Foreskin fibroblast (primary cell): ENCODE measurements at places on chromosomes 5 and 9.
A peak's percentile ranks its signal among the peaks of the same experiment; 100 is the strongest.

- peak; percentile 45 for DNase-seq
Measured at GRCh38 chr5:138626333-138626944, 51.2 kb upstream of the HSPA9 start.

GRCh38 chr9:89781838-89782540, 177.2 kb downstream of the GADD45G start:
- DNase-seq = no peak

GRCh38 chr5:96081276-96081858, 119.7 kb upstream of the ELL2 start:
- no peak for DNase-seq

GRCh38 chr5:1204693-1205242, 3.4 kb downstream of the SLC6A19 start:
- peak; percentile 21 for DNase-seq

DNA sequence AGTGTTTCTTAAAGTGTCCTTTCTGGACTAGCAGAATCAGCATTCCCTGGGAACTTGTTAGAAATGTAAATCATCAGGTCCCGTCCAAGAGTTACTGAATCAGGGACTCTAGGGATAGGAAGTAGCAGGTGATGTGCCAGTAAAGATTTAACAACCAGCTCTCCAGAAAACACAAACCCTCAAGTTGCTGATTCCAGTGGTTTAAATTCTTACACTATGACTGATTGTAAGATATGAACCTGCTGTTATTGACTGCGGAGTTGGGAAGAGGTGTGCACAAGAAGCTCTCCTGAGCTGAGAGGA, 39.1 kb upstream of the BASP1 start:
- no peak for DNase-seq

DNA sequence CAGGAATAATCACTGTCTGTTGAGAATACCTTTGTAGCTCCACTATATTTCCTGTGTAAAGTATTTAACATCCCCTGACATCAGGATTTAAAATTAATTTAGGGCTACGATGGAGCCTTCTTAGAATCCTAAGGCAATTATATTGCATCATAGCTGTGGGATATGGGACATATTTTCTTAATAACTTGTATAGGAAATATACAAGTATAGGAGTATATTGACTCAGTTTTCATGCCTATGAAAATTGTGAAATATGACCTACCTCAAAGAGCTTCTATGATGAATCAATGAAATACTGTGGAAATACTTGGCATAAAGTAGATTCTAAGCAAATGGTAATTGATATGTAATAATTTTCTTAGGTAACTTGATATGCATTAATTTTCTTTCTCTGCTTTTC, 221.0 kb upstream of the KLF4 start:
- peak; percentile 66 for DNase-seq

DNA sequence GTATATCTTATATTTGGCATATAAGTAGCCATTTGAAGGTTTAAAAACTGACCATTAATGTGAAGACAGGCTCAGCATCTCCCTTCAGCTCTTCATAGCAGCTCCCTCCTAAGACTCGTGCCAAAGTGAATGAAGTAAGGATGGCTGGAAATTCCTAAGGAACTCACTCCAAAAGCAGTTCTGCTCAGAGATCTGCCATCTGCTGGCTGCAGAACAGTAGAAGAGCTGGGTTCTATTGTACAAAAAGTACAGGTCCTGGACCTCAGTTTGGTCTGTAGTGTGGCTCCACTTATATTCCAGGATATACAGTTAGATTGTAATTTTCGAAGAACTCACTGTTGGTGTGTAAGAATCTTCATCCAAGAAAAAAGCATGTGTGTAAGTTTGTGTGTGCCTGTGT, 104.9 kb upstream of the RUSC2 start:
- peak; percentile 83 for DNase-seq

GRCh38 chr9:20624201-20625002, 2.1 kb upstream of the MLLT3 start:
- peak; percentile 88 for DNase-seq

GRCh38 chr5:7565559-7565958, 169.6 kb downstream of the ADCY2 start:
- DNase-seq = no peak

DNA sequence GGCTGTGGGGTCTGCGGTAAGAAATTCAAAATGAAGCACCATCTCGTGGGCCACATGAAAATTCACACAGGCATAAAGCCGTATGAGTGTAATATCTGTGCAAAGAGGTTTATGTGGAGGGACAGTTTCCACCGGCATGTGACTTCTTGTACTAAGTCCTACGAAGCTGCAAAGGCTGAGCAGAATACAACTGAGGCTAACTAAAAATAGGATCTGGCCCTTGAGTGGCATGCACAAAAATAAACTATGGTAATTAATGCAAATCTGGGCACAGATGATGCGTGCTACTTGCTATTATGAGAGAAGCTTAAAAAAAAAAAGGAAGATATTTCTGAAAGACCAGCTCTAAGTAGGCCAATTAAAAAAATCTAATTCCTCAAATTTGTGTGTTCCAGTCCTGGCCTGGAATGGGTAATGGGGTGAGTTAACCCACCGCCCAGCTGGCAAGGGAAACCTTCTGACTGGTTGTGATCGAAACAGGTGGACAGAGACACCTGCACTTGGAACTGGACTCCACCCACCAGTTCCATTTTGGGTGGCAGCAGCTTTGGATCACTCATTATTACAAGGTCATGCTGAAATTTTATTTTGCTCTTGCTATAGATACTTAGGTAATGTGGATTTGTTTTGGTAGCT, 26.6 kb upstream of the ZBTB34 start:
- no peak for DNase-seq

- no peak for DNase-seq
Measured at GRCh38 chr9:89723469-89724100, 118.8 kb downstream of the GADD45G start.

DNA sequence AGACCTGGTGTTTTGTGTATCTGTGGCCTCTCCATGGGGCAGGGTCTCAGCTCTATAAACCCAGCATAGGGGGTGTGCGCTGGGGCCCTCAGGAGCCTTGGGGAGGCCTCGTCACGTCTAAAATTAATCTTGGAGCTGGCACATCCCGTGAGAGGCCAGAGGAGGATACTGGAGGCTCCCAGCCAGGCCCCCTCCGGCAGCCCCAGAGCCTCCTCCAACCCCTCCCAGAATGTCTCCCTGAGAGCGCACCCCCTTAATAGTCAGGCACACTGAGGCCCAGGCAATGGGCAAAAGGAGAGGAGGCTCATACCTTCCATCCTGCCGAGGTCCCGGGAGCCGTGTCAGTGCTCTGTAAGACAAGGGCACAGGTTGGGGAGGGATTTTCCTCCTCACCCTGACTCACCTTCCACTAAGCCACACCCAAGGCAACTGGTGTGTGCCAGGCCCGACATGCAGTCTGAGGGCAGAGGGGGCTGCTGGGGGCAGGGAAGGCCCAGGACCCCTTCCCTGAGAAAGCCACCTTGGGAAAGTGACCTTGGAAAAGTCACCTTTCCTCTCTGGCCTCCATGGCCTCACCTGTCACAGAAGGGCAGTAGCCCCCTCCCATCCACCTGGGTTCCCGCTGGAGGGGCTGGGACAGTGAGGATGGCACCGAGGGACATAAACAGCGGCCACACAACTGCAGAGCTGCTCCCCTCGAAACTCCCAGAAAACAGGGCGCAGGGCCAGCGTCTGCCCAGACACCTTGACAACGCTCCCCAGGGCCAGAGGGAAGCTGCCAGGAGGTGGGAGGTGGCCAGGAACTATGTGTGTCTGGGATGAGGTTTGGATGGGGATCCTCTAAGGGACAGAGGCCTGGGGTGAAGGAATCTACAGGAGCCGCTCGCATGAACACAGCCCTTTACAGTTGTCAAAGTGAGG, 2.9 kb downstream of the AK1 start:
- DNase-seq = no peak

DNA sequence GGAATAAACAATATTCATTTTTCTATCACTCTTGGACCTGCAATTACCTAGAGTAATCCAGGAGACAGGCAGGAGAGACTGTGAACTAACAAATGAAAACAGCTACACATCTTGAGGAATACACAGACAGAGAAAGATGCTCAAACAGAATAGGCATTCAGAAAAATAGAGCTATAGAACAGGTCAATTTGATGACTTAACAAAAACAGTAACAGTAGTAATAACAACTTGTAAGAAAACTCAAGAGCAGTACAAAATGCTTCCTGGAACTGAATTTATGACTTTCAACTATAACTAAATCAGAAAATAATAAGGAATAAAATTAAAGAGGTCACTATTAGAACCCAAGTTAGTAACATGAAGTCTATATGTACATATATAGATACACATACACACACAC, 579.3 kb downstream of the TLR4 start:
- DNase-seq = no peak

- DNase-seq = no peak
Measured at GRCh38 chr9:38355517-38356120, 36.9 kb upstream of the ALDH1B1 start.

DNA sequence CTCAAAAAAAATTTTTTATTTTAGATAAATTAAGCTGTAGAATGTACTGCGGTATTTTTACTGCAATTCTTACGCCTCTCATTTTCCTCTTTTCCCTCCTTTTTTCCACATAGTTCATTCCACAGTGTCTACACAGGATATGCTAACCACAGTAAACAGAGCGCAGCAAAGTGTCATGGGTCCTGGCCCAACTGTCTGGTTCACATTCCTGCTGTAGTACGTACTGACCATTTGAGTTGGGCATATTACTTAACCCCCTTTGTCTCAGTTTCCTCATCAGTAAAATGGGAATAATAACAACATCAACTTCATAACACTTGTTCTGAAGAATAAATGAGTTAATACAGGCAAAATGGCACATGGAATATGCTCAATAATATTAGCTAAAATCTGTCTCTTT, 41.6 kb downstream of the SLC44A1 start:
- no peak for DNase-seq

- DNase-seq = peak; percentile 33
Measured at GRCh38 chr9:764105-764524, 77.4 kb upstream of the DMRT1 start.

DNA sequence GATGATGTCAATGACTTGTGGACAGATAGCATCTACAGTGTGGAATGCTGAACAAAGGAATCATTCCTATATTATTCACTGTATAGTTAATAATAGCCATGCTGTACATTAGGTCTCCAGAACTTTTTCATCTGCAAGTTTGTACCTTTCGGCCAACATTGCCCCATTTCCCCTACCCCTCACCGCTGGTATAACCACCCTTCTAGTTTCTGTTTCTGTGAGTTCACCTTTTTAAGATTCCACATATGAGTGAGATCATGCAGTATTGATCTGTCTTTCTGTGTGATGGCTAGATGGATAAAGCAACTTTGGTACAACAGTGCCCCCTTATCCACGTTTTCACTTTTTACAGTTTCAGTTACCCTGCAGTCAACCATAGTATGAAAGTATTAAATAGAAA, 18.8 kb upstream of the ALDH1B1 start:
- no peak for DNase-seq

DNA sequence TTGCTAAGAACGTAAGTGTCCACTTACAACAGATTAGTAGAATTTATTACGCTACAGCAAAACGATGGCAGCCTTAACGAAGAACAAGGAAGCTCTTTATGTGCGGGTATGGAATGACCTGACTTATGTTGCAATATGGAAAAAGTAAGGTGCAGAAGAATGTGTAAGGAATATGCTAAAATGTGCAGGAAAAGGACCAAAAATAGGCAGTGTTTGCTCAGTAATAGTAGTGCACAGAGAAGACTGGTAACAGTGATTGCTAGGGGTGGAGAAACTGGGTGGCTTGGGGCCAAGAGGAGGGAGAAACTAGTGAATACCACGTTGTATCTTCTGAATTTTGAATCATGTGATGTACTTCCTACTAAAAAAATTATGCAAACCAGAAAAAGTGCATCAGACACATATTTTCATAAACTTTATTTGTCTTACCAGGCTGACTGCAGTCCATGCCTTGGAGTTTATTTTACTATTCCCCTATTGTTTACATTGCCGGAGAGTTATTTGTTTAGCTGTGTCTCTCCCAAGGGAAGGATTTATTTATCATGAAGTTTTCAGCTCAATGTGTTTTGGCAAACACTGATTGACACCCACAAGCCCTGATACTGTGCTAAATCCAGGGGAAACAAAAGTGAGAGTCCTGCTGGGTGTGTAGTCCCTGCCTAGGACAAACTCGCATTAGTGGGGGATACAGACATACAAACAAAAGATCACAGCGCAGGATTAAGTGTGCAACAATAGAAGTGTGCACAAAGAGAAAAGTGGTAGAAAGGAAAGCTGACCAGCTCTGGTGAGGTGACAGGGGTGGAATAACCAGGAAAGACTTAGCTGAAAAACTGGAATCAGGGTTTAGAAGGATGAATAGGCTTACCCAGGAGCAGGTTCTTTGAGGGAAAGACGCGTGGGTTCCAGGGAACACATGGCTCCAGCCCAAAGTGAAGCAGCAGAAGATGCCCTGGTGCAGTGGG, 34.0 kb upstream of the ZNF484 start:
- no peak for DNase-seq

DNA sequence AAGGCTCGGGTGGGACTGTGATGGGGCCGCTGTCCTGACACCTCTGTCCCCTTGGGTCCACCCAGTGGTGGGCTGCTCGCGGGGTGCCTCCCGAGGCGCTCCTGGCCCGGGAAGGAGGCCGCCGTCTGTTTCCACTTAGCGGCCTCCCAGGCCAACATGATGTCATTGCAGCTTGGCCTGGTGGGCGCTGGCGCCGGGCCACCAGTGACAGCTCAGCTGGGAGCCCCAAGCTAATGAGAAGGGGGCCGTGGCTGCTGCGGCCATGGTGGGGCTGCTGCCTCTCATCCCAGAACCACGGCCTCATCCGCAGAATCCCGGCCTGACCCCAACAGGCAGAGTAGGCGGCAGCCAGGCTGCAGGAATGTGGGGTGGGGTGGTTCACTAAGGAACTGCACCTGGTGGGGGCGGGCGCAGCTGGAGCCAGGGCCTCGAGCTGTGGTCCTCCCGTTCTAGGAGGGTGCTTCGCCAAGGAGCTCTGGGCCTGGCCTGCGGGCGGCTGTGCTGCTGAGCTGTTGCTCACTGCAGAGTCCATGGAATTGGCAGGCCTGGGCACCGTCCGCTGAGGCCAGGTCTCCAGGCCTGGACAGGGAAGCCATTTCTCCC, 123.5 kb upstream of the COL5A1 start:
- DNase-seq = peak; percentile 86

DNA sequence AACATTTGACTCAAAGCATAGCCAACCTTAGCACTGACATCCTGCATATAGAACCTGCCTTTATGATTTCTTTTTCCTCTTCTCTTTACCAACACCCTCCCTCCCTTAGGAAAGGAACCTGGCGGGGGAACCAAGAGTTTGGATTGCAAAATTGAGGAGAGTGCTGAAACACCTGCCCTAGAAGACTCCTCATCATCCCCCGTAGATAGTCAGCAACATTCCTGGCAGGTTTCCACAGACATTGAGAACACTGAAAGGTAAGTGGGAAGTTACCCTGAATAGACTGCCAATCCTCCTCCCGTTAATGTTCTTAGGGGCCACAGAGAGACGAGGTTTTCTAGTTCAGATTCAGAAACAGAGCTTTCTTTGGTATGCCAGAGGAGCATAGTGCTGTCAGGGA, 88.8 kb downstream of the RGS7BP start:
- DNase-seq = no peak

- DNase-seq = no peak
Measured at GRCh38 chr9:126506361-126507317, 107.1 kb upstream of the LMX1B start.
